ENCODE measurements at places on chromosomes 5 and 9.

- DNase-seq, result no peak
Measured at GRCh38 chr5:143964919-143965318, 153.0 kb downstream of the HMHB1 start.

- DNase-seq, result peak; percentile 38
Measured at GRCh38 chr9:15553528-15553898, 670 bp downstream of the CCDC171 start.

DNA sequence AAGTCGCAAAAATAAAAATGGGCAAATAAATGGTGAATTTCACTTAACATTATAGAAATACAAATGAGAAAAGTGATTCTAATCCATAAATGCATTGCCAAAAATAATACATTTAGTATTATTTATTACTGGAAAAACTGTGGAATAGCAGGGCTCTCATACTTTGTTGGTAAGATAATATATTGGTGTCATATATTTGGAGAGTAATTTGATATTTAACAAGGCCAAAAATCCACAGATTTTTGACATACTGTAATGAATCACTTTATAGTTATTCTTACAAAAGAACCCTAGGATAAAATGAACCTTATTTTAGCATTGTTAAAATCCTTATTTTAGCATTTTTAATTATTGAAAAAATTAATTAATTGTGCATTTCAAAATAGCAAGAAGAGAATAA is 397.2 kb upstream of the DAB2 start:
- DNase-seq, result no peak

DNA sequence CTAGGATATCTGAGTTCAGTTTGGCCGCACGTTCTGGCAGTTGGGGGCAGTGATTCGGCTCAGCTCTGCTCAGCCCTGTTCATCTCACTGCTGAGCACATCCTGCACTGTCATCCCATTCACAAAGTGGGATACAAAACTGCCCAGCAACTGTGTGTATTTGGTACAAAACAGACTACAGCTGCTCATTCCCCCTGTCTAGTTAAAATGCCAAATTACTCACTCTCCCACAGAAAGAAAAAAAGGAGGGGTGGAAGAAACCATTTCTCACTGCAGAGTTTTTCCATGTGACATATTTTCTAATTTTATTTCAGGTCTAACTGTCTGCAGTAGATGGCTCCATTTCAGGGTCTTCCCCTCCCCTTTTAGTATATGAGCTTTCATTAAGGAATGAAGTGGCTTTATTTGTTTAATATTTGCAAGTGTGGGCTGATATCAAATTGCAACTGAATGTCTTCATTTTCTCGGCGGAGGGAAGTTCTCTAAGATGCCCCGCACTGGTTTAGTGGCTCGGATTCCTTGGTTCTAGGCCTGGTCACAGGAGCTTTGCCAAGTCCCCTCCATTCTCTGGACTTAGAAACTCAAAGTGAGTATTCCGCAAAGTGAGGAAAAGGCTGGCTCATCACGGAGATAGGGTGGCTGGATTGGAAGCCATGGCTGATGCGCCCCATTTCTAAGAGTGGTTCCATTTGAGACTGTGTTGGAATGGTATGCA is 14.7 kb downstream of the COL15A1 start:
- no peak for DNase-seq

- DNase-seq, result no peak
Measured at GRCh38 chr5:129155876-129156275, 61.3 kb downstream of the ISOC1 start.

- DNase-seq, result no peak
Measured at GRCh38 chr5:145723516-145723915, 111.6 kb downstream of the PRELID2 start.

DNA sequence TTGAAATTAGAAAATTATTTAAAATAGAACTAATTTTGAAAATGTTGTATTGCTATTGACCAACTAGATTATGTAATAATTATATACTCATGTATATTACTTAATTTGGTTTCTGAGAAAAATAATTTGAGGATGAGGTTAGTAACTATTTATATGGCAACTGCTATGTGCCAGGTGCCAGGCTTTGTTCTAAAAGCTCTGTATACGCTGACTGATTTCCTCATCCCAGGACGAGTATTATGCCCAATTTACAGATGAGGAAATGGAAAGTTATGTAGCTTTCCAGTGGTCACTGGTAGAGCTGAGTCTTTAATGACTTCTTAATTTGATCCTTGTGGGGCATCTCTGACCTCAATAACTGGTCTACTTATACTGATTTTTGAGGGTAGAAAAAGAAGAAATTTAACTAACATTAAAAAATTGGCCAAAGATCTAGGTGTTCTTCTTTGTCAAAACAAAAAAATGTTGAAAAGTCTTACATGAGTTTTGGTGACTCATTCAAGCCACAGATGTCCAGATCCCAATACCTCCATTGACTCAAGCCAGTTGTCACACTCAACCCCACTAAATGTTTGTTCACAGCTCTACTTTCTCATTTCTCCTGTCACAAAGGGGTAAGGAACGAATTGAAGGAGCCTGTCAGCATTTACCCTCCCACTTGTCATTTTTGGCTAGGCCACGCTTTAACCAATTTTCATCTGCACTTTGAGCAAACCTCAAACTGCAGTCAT is 228.1 kb upstream of the MEF2C start:
- no peak for DNase-seq

DNA sequence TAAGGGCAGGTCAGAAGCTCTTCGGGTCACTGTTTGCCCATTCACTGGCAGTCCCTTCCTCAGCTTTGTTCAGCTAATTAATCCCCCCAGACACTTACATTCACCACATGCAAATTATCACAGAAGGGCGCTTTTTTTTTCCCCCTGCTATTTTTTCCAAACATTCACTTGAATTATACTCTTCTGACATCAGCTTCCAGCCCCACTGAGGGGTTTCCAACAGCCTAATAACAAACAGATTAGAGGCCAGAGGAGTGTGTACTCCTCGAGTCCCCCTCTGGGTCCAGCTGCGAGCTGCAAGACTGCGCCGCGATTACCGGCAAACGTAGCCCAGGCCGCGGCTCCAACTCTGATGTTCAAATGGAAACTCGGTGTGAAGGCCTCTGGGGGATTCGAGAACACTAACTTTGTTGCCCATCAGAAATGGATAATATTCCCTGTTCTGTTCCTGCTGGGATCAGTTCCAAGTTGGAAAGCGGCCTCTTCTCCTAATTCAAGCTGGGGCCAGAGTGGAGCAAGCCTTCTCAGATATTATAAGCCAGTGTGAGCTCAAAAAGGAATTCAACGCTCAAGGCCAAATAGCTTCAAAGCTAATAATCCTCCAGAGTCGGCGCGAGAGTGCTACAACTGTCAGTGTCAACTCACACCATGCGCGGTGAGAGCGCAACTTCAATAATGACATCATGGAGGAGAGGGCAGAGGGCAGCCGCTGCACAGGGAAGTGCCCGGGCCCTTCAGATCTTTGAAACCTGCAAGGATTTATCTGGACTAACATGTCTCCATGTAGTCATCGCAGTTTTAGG is 560.8 kb downstream of the BNC2 start:
- DNase-seq, result no peak

- peak; percentile 70 for DNase-seq
Measured at GRCh38 chr5:160508780-160509361, 87.2 kb downstream of the PTTG1 start.

GRCh38 chr9:13186091-13186490 is 93.4 kb downstream of the MPDZ start:
- no peak for DNase-seq

DNA sequence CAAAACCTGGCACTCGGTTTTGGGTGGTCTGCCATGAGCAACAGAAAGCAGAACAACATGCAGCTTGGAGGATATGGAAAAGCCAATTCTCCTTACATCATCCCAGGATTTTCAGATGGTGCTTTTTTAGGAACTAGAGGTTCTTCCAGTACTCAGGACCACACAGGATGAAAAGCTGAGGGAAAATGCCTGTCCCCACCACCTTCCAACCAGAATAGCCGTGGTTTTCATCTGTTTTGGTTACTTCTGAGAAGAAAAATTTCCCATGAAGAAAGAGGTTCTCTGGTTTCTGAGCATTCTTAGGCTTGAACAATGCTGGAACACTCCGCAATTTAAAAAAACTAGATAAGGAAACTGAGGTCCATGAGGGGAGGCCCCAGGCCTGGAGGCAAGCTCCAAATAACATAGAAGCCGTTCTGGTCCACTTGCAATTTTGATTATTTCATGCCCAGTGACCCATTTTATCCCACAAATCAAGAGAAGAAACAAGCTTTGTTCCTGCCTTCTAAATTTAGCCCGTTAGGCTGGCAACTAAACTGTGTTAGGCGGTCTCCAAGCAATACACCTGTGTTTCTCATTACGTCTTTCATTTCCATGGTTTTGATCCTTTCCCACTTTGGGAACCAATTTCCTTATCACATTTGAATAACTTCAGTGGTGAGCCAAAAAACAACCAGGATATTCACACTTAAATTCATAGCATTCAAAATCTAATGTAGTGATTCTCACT is 79.2 kb upstream of the SPIN1 start:
- no peak for DNase-seq

DNA sequence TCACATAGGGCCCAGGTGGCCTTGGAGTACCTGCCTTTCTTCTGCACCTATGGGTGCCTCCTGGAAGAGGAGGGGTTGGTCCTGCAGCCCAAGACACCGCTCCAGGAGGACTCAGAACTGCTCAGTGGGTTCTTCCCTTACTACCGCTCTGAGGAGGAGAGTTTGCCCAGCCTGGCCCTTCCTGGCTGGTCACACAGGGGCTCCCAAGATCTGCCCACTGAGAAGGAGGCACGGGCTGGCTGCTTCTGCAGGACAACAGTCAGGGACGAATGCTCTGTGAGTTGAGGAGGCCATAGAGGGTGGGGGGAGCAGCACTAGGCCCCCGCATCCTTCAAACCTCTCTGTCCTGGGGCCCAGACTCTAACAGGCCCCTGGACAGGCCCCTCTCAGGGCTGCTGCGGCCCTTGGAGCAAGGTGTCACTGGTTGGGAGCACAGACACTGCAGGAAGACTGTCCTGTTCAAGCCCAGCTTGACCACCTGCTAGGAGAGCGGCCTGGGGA is 9.9 kb upstream of the SLC25A48 start:
- DNase-seq, result no peak

- peak; percentile 40 for DNase-seq
Measured at GRCh38 chr9:71036501-71036900, 84.9 kb downstream of the TRPM3 start.

DNA sequence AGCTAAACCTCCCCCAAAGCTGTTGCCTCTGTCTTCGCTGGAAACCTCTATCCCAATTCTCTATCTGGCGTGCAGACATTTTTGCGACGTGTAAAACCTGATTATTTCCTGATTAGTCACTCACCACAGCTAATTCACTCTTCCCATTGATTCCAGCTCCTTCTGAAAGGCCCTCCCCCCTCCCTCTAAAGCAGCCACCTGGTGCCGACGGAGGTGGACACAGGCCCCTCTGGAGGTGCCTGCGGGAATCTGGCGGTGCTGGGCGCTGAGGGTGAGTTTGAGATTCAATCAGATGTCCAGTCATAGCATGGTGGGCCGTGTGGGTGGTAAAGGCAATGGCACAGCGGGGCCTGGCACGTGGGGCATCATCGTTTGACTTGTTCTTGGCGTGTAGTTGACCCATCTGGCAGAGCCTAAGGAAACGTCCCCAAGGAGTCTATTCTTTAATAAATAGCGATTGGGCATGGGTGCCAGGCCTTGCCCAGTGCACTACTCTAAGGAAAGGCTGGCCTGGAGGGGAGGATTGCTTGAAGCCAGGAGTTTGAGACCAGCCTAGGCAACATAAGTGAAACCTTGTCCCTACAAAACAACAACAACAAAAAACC is 271.1 kb upstream of the MVB12B start:
- no peak for DNase-seq

DNA sequence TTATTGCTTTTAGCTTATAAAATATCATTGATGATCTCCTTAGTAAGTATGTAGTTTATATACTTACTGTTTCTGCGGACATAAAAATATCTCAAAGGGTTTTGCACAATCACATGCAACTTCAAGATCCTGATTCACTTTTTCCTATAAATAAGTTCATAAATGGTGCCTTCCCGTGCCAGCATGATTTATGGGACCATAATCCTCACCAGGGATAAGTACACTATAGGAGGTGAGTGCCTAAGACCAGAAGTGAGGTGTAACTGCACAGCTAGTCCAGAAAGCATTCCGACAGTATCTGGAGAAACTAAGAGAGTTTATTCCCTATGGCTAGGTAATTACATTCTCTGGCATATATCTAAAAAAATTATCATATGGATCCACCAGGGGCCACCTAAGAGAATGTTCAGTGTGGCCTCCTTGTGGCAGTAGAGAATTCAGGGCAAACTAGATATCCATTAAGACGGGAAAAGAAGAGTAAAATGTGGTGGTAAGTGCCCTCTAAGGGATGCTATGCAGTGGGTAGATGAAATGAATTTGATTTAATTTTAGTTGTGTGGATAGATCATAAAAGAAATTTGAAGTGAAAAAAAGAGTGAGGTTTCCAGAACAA is 402.5 kb upstream of the SLC24A2 start:
- no peak for DNase-seq

GRCh38 chr9:3386753-3387152 is 139.0 kb downstream of the RFX3 start:
- DNase-seq, result no peak

DNA sequence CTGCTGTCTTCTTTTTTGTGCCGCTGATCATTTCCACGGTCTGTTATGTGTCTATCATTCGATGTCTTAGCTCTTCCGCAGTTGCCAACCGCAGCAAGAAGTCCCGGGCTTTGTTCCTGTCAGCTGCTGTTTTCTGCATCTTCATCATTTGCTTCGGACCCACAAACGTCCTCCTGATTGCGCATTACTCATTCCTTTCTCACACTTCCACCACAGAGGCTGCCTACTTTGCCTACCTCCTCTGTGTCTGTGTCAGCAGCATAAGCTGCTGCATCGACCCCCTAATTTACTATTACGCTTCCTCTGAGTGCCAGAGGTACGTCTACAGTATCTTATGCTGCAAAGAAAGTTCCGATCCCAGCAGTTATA is 17.1 kb downstream of the F2R start:
- DNase-seq, result no peak

DNA sequence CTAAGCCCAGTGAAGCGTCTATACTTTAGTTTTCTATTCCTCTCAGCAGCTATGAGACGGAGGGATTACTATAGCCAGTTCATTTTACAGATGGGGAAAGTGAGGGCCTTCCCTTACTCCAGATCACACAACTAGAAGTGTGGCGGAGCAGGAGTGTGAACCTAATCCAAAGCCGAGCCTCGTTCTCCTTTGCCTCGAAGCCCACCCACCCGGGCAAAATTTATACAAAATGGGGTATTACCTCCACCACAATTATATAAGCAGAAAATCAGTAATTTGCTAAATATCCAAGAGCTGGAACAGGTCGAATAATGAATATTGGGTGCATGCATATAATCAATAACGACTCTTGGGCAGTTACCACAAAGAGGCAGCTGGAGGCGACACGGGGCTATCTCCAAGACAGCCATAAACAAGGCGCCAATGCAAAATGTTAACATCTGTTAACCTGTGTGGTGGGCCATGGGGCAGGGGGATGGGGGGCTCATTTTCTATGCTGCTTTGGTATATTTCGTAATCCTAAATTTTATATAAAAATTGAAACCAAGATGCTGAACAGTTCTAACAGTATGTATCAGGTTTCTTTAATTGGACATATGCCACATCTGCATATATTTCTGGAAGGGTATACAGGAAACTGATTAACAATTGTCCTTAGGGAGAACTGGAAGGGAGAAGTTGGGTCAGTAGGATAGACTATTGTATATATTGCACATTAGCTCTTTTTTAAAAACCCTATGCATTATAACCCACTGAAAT is 1.2 kb upstream of the RNF44 start:
- DNase-seq, result no peak

Measured in NCI-H510A treated with DMSO at 0.1 percent for 48 hours (cell line).